ENCODE measurements at places on chromosomes 2 and 18.
A peak's percentile ranks its signal among the peaks of the same experiment; 100 is the strongest.

DNA sequence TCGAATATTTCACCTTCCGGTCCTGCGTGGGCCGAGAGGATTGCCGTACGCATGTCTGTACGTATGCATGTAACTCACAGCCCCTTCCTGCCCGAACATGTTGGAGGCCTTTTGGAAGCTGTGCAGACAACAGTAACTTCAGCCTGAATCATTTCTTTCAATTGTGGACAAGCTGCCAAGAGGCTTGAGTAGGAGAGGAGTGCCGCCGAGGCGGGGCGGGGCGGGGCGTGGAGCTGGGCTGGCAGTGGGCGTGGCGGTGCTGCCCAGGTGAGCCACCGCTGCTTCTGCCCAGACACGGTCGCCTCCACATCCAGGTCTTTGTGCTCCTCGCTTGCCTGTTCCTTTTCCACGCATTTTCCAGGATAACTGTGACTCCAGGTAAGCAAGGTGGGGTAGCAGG lies at the start of gene SERPINB5:
Gene SERPINB5, plus strand, starts transcription at position 291 of the 400 bp plus-strand sequence. CDS start 7,471 bp downstream, outside the sequence.
- DNase-seq: no peak

- no peak for DNase-seq
Measured at GRCh38 chr2:176504440-176504839, 235.2 kb downstream of the MTX2 start.

- DNase-seq: peak; percentile 84
Measured at GRCh38 chr18:9683418-9684396, 24.4 kb upstream of the RAB31 start.

GRCh38 chr2:168661863-168662256 lies 140.6 kb upstream of the NOSTRIN start:
- DNase-seq: no peak

GRCh38 chr2:239182981-239183791 lies 217.6 kb downstream of the HDAC4 start:
- DNase-seq: no peak

DNA sequence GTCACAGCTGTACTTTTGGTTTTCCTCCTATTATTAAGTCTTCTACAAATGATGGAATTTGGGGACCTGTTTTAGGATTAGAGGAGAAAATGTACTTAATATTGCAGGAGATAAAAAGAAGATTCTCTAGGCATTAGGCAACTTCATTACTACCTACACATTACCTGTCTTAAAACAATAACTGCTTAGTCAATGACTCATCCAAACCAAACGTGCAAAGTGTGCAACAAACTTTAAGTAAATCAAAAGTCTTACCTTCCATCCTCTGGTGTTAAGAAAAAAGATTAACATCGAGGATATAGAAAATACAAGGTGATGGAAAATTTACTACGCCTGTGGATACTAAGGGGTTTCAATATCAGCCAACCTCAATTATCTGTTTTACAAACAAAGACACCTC lies 285.3 kb upstream of the KYNU start:
- no peak for DNase-seq

DNA sequence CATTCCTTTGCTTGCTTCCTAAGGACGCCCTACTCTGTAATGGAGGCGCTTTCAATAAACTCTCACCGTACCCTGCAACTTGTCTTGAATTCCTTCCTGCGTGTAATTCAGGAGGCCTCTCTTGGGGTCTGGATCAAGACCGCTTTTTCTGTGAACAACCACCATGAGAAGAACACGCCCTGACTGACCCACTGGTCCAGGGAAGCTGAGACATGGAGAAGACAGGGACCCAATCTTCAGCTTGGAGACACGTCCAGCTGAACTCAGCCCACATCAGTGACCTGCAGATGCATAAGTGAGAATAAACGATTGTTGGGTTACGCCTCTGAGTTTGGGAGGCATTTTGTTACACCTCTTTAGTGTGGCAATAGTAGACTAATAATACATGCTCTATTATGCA lies 7.8 kb upstream of the NARS1 start:
- no peak for DNase-seq

GRCh38 chr18:38644875-38645641 lies 1079.5 kb upstream of the CELF4 start:
- DNase-seq: no peak

DNA sequence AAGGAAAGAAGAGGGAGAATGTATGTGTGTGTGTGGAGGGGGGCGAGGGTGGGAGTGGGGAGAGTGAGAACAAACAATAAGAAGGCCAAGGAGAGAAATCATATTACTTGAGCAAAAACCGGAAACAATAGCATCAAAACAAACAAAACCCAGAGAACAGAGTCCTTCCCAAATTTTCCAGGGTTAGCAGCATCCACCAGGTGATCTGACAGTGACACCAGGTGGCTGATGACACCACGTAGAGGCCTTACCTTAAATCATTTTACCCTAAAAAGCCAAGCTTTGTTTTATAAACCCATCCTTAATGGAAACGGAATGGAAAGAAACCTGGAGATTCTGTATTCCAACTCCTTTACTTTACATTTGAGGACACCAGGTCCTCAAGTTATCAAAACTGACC lies 42.9 kb downstream of the CDCA7 start:
- DNase-seq: no peak

DNA sequence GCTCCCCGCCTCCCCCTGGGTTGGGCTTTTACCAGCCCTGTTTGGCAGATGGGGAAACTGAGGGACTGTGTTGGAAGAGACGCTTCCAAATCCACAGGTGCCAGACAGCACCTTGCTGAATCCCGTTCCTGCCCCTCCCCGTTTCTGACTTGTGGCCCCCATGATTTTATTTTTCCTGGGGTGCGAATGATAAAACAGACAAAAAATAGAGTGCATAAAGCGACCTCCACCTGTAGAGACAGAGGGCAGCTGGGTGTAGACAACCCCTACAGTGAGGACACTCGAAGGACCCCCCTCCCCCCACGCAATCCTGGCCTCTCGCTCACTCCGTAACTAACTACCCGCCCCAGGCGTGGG lies 2.2 kb upstream of the CTDSP1 start:
- DNase-seq: no peak

GRCh38 chr2:215107216-215108056 lies 31.0 kb downstream of the ABCA12 start:
- no peak for DNase-seq

GRCh38 chr2:195675783-195676427 lies 18.9 kb downstream of the SLC39A10 start:
- peak; percentile 40 for DNase-seq

DNA sequence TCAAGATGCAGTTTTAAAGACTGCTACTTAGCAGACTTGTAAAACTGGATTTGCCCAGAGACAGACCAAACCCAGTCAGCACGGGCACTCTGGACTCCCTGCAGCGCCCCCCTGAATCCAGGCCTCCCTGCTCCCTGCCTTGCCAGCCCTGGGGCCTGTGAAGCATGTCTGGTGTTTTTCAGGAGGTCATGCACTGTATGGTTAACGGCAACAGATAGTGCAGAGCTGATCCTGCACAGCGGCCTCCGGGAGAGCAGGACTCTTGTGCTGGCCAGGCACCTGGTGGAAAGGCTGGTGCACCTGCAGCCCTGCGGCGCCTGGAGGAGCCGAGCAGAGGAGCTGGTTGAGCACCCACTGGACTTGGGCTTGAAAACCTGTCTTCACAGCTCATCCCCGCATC lies 30.4 kb downstream of the HDAC4 start:
- DNase-seq: no peak

GRCh38 chr2:65431421-65432226 lies 775 bp downstream of the SPRED2 start:
- peak; percentile 28 for DNase-seq

- DNase-seq: no peak
Measured at GRCh38 chr2:215507136-215507535, 71.3 kb upstream of the FN1 start.

GRCh38 chr2:69279931-69280681 lies 106.9 kb downstream of the GFPT1 start:
- no peak for DNase-seq

- no peak for DNase-seq
Measured at GRCh38 chr2:157601807-157602206, 26.9 kb downstream of the ACVR1C start.

GRCh38 chr2:6072276-6072675 lies 380.1 kb downstream of the SOX11 start:
- DNase-seq: no peak

DNA sequence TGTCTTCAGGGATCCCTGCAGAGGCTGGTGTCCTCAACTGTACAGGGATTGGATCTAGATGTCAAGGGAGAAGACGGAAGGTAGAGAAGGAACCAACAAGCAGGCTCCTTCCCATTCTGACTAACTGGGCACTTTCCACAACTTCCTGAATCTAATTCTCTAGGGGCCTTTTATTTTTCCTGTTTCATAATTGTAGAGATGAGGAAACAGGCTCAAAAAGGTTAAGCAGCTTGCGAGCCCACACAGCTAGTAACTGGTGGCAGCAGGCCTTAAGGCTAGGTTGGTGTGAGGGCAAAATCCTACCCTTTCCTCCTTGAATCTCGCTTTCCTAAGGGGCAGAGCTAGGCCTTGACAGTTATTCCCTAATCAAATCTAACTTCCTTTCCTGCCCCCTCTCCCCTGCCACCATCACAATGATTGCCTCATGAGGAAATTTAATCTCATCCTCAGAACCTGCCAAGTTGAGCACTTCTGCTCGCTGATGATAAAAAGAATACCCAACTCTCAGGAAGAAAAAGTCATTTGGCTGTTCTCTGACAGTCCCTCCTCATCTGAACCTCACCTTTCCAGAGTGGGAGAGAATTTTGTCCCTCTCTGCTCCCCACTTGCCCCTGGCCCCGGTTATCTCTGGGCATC lies 35.7 kb upstream of the POLE4 start:
- no peak for DNase-seq

DNA sequence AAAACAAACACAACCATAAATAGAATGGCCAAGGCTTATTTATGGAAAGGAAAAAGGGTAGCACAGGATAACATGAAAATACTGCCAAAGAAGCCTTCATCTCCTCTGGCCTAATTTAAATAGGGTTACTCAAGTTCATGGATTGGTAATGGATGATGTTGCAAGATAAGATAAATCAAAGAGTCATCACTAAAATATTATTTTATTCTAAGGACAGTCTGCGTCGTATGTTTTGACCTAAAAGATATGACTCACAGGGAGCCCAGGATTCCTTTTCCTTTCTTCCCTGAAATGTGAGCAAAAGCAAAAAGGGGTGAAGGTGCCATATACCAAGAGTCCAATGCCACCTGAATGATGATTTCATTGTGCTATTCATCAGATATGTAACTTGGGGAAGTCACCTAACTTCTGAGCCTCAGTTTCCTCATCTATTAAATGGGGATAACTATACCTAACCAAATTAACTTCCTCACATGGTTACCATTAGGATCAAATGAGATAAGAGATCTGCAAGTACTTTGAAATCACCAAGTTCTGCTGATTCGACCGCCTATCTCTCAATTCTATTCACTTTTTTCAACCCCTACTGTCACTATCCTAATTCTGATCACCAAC lies 137.7 kb downstream of the THADA start:
- peak; percentile 91 for DNase-seq
